PC-3 (cell line): ENCODE measurements at places on chromosomes 1 and 21. TPM values are rescaled to one million over a fixed set of nuclear protein-coding genes. Genes with fewer than 3 reads are reported as not detected.

- no peak for DNase-seq
These were observed 84.3 kb downstream of the NPHP4 start for GRCh38 chr1:5907966-5908365.

DNA sequence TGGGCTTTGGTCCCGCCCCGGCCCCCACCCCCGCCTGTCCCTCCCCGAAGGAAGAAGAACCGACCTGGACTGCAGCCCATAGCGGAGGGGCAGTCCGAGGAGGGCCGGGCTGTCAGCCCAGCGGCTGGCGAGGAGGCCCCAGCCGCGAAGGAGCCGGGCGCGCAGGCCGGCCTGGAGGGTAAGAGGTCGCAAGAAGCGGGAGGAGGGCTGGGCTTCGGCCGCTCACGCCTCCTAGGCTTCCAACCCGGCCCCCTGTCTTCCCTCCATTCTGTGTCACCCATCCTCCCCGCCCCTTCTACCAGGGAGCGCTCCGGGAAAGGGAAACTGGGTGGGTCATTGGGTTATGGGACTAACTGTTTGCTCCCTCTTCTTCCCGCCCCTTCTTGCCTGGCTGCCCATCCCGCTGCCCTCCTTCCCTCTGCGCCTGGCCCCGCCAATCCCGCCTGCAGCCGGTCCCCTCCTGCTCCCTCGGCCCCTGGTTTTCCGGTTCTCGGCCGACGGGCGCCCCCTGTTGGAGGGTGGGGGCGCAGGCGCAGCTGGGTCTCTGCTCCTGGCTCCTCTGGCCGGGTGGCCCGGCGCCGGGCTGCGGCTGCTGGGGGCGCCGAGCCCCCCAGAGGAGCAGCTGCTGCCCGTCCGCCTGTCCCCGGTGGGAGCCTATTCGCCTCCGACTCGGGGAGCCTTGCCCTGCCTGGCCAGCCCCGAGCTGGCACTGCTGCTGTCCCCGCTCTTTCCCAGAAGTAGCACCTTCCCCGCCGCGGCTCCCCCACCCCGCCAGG lies 2.4 kb downstream of the RUSC1 start:
- peak; percentile 95 for DNase-seq

DNA sequence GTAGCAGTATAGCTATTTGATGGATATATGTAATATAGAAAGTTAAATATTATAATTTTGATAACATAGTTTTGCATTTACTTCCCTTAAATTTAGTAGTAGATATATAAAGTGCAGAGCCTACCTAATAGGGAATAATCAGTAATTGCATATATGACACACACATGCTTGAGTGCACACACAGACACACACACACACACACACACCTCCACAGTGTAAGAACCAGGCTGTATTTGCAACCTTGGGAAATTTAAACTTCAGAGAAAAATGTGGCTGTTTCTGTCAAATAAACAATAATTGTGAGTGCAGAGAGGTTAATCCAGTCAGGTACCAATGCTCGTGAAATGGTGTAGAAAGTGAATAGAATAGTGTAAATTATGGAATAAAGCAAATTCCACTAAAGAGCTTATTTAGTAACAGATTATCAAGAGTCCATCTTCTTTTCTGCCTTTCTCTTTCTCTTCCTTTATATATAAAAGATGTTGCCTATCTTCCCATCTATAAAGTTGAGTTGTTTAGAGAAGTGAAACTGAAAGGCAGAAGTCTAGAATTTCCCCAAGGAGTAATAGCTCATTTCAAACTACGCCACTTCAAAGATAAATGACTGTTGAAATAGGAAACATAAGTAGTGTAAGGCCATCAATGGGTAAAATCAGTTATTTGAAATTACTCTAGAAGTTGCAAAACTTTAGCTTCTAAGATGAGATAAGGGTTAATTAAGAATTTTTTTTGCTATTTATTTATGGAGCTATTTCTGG lies 273.7 kb downstream of the SRGAP2C start:
- DNase-seq: no peak

DNA sequence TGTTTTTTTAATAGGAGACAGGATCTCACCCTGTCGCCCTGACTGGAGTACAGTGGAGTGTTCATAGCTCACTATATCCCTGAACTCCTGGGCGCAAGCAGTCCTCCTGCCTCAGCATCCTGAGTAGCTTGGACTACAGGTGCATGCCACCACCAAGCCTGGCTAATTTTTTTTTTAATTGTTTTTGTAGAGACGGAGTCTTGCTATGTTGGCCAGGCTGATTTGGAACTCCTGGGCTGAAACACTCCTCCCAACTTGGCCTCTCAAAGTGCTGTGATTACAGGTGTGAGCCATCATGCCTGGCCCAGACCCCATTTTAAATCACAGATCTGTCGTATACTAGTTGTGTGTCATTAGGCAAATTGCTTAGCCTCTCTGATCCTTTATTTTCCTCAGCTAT lies 161.1 kb downstream of the DYRK1A start:
- DNase-seq: no peak

DNA sequence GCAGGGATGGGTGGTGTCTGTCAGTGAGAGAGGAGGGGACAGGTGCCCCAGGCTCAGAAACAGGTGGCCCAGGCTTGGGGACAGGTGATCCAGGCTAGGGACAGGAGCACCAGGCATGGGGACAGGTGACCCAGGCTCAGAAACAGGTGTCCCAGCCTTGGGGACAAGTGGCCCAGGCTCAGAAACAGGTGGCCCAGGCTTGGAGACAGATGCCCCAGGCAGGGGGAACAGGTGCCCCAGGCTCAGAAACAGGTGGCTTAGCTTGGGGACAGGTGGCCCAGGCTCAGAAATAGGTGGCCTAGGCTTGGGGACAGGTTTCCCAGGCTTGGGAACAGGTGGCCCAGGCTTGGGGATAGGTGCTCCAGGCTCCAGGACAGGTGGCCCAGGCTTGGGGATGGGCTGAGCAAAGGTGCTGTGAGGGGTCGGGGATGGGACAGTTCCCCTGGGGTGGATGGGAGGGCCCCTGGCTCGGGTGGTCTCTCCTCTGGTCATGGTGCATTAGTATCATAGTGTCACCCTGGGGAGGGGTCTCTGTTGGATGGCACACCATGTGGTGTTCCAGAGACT lies 87.7 kb upstream of the C1orf174 start:
- no peak for DNase-seq

DNA sequence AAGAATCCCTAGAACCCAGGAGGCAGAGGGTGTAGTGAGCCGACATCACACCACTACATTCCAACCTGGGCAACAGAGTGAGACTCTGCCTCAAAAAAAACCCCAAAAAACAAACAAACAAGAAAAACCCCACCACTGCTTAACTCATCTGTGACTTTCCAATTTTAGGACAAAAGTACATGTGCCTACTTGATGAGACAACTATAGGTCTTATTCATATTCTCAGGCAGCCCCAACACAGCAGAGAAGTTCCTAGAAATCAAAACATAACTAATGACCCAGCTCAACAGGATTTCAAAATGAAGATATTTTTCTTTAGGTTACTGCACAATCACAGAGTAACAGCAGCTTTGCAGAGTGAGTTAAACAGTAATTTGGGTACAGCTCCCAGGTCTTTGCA lies 26.4 kb downstream of the TIAM1 start:
- no peak for DNase-seq

DNA sequence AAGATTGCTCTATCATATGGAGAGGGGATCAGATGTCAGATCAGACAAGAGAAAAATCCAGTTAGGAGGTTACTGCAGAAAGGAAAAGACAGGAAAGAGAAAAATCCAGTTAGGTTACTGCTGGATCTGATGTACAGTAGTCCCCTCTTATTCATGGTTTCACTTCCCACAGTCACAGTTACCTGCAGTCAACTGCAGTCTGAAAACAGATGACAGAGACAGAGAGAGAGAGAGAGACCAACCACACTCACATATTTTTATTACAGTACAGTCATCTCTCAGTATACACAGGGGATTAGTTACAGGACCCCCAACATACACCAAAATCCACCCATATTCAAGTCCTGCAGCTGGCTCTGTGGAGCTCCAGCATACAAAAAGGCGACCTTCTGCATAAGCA lies 29.3 kb downstream of the NUP133 start:
- no peak for DNase-seq

DNA sequence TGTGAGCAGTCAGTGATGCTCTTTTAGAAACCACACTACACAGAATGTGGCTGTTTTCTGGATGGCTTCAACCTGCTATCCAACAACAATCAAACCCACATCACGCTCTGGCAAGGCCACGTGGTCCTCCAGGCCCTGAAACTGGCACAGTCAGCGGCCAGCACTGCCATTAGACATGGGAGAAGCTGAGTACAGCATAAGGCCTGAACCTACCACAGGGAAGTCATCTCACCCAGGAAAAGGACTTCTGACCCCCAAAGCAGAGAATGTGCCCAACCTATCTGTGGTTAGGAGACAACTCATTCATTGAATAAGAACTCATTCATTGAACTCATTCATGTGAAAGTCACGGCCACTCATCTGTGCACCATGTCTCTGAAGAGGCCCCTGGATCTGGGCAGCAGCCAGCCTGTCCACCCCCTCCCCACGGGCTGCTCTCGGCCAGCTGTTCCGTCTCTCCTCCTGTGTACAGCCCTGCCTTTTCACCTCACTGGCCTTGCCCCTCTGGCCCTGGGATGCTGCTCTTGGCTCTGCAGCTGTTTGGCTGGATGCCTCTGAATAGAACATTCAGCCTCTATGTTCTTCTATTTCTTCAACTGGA lies 41.1 kb downstream of the C1orf198 start:
- DNase-seq: peak; percentile 15

DNA sequence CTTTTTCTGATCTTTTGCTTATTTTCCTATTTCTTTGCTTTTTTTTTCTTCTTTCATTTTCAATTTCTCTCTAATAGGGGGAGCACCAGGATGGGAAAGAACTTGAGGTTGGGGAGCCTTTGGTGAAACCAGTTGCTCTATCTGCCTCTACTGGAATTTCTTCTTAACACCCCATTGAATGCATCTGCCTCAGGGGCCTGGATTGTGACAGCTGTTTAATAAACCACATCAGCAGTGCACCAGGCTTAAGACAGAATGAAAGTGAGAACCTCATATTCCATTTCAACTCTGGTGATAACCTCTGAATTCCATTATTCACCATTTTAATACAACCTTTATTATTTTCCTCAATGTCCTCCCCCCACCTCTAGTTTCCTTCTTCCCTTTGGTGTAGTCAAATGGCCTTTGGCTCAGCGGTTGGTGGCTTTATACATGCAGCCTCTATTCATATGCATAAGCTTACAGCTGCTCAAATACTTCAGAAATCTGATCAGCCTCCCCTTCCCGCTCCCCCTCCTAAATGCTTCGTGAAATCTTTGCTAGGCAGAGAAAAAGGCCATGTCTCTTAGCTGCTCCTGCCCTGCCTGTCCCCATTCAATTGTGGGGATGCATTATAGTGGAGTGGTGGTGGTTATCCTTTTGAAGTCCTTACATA lies 537.3 kb upstream of the PLXNA2 start:
- DNase-seq: no peak

GRCh38 chr1:172220376-172220775 lies 200.1 kb upstream of the C1orf105 start:
- DNase-seq: no peak

GRCh38 chr1:1775327-1776226 lies 2.7 kb downstream of the NADK start:
- peak; percentile 9 for DNase-seq

DNA sequence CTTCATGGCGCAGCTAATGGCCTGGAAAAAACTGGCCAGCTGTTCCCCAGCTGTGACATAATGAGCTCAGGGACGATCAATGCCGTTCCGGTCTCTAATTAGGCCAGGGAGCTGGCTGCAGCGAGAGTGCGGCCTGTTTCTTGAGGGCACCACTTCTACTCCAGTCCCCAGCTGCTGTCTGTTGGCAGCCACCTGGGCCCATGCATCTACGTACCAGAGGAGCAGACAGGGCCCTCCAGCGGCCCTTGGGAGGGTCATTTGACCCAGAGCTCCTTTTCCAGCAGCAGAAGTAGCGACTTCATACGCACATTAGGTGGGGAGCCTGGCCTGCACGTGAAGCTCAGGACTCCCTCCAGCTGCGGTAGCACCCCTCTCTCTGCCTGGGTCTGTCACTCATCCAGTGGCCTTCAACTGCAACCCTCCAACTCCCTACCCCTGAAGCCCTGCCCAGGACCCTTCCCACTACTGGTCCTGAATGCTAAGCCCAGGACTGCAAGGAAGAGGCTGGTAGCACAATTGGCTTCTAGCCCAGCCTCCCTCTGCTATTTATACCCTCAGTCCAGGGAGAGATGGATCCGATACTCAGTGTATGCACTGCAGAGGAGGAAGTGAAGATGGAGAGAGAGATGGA lies 9.1 kb upstream of the GPR61 start:
- no peak for DNase-seq

GRCh38 chr1:153880962-153881361 lies 41.8 kb downstream of the GATAD2B start:
- DNase-seq: peak; percentile 69

DNA sequence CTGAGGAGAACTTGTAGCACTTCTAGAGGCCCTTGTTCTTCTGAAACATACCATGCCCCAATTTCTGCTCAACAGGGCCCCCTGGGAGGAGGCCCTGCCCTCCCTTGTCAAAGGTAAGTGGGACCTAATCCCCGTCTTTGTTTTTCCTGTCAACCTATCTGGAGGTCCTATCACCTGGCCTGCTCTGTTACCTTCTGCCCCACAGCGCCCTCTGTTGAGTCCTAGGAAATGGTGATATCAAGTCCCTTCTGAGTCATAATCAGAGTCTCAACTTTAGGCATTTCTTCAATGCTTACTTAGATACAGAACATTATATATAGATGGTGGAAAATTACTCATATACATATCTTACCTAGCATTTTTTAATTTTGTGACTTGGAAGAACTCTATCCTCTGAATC lies 28.2 kb upstream of the FCRL4 start:
- peak; percentile 20 for DNase-seq

DNA sequence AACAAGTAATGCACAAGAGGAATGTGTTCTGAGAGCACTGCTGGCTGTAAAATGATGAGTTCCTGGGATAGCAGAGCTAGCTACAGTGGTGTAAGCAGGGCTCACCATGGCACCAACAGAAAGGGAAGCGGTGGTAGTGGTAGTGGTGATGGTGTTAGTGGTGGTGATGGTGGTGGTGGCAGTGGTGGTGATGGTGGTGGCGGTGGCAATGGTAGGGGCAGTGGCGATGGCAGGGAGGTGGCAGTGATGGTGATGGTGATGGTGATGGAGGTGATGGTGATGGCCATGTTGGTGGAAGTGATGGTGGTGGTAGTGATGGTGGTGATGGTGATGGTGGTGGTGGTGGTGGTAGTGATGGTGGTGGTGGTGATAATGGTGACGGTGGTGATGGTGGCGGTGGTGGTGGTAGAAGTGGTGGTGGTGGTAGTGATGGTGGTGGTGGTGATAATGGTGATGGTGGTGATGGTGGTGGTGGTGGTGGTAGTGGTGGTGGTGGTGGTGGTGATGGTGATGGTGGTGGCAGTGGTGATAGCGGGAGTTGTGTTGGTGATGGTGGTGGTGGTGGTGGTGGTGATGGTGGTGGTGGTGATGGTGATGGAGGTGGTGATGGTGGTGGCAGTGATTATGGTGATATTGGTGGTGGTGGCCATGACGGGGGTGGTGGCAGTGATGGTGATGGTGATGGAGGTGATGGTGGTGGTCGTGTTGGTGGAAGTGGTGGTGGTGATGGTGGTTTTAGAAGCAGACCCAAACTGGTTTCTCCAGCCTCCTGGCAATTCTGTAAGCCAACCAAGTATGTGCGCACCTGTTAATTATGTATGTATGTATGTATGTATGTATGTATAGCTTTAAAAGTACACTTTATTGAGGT lies 254.1 kb downstream of the TRABD2B start:
- no peak for DNase-seq

GRCh38 chr1:1434824-1435105 lies 725 bp upstream of the VWA1 start:
- no peak for DNase-seq

Gene SNAP47
- total RNA-seq: 123 and 145 TPM in 2 replicates

Gene CLDN19
- total RNA-seq: 0.17 TPM in 1 of 2 replicates, not detected in the other

Gene NCSTN
- 48.2 and 49.6 TPM in 2 replicates for total RNA-seq

Gene HDAC1
- 182 and 184 TPM in 2 replicates for total RNA-seq

Gene S100A14
- total RNA-seq: 462 and 536 TPM in 2 replicates

Gene ETV3
- 10.1 and 12.2 TPM in 2 replicates for total RNA-seq

Gene CPTP
- total RNA-seq: 141 and 168 TPM in 2 replicates

Gene TGFB2
- total RNA-seq: 38.7 and 50.3 TPM in 2 replicates

Gene TAS1R1
- total RNA-seq: not detected in 2 replicates
